ENCODE measurements at places on chromosomes 1 and 21.

DNA sequence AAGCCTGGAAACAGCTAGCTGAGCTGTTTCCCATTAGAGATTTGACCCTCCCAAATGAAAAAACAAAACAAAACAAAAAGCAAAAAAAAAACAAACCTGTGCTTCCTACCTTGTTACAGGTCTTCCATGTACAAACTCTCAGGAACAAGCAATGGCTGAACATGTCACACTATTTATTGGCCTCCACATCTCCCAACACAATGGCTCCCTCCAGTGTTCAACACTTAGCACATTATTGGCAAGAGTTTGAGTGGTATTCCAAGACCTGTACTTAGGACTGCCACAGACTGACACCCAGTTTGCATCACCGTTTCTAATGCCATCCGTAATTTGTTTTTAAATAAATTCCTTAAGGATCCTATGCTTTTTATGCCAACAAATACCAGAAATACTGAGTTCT is 195.0 kb upstream of the OLFM3 start:
- DNase-seq = peak; percentile 84

GRCh38 chr1:89781494-89782126 is 39.2 kb upstream of the LRRC8D start:
- no peak for DNase-seq

GRCh38 chr1:23964790-23965740 is 5.4 kb downstream of the PNRC2 start:
- DNase-seq = peak; percentile 39

DNA sequence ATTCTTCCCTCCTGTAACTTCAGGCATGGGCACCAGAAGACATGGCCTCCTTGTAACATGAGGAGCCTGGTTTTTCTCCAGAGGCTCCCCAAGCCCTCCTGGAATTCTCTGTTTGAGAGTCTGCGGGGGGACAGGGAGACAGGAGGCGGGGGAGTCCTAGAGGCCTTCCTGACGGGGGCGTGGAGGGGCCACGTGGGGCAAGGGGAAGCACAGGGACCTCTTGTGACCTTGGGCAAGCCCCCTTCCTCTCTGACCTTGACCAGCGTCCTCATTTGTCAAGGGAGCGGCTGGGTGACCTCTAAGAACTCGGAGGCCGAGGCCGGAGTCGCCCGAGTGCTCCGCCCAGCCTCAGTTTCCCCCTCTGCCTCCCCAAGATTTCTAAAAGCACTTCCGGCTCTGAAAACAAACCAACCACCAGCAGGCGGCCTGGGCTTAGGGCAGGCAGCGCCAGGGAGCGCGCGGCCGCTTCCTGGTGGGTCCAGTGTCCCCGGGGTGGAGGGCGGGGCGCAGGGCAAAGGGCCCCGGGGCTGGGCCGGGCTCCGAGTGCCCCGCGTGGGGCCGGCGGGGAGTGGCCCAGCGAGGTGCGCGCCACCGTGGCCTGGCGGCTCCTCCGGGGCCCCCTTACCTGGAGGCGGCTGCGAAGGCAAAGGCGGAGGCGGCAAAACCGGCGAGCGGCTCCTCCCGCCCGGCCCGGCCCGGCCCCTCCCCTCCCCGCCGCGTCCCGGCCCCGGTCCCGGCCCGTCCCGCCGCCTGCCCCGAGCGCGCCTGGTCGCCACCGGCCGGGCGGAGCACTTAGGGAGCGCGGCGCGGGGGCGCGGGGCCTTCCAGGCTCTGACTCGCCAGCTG is at the start of gene TMCO4:
Gene TMCO4 (minus strand): TSS at position 687 of the 846 bp plus-strand sequence. CDS start 19,158 bp downstream, outside the sequence.
- no peak for DNase-seq

DNA sequence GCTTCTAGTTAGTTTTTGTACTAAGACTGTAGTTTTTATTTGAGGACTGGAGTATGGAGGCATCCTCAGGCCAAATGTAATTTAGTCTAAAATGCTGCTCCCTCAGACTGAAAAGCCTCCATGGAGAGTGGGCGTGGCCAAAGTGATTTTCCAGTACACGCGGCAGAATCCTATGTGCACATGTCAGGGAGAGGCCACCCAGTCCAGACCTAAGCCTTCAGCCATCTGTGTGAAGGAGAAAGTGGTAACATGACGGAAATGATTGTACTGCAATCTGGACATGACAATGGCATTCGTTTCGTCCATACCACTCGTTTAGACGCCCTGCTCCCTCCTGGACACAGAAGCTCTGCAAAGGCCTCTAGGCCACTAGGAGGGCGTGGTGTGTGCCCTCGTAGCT is 56.2 kb downstream of the PCP4 start:
- DNase-seq = peak; percentile 71

DNA sequence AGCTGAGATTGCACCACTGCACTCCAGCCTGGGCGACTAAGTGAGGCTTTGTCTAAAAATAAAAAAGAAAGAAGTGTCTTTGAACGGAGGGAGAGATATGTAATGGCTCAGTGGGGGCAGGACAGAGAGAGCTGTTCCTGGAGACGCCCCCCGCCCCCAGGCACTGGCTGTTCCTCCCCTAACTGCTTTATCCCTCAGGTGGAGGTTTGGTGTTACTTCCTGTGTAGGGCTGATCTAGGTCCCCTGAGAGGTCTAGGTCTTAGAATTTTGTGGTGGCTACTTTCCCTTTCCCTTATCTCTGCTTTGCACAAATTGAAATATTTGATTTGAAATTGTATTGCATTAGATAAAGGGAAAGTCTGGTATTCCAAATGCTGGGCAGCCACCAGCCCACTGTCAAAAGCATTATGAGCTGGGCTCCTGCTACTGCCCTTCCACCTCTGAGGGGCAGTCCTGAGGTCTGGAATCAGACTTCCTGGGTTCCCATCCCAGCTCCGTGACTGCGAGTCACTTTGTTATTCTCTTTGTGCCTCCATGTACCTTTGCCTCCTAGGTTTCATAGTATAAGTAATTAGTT is 134.8 kb upstream of the KIF26B start:
- DNase-seq = no peak

DNA sequence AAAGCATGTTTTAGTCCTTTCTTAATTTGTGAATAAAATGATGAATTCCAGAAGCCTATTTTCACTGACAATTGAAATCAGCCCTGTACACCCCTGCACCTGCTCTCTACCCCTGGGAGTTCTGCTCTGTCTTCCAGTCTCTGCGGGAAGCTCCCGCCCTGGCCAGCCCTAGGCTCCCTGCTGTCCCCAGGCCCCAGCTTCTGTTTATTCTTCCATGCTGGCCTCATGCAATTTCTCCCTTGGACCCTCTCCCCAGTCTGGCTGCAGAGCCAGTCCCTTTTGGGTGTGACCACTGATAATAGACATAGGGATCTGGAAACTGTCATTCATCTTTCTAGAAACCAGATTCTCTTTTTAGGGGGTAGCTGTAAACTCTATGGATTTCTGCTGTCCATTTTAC is 258.6 kb downstream of the GRIK3 start:
- DNase-seq = peak; percentile 72

GRCh38 chr1:201645956-201646355 is 107.0 kb downstream of the NAV1 start:
- peak; percentile 27 for DNase-seq

- DNase-seq = peak; percentile 75
Measured at GRCh38 chr1:247332215-247332622, 552 bp upstream of the ZNF496 start.

- DNase-seq = no peak
Measured at GRCh38 chr21:39852726-39853500, 14.3 kb upstream of the PCP4 start.

DNA sequence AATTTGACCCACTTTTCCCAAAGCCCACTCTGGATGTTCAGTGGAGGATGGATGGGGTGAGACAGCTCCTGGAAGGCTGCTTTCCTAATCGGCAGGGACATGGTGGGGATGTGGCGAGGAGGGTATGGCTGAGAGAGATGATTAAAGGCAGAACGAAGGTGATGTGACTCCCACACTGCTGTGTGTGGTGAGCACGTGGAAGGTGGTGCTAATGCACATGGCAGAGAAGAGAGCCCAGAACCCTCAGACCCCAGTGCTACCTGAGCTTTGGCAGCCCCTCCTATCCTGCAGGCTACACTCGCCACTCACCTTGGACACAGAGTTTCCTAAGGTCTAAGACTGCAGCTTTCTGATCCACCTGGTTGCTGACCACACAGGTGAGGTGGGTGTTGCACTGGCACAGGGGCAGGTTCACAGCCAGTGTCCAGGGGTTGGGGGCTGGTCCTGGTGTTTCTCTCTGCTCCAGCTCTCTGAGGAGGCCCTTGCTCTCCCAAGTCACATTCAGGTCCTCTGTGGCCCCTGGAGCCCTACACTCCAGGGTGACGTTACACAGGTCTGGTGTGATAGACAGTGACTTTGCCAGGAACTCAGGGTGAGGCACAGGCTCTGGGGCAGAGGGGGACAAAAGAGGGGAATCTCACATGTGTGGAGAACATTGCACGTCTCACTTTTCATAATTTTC is 151.4 kb upstream of the ETV3 start:
- DNase-seq = no peak

DNA sequence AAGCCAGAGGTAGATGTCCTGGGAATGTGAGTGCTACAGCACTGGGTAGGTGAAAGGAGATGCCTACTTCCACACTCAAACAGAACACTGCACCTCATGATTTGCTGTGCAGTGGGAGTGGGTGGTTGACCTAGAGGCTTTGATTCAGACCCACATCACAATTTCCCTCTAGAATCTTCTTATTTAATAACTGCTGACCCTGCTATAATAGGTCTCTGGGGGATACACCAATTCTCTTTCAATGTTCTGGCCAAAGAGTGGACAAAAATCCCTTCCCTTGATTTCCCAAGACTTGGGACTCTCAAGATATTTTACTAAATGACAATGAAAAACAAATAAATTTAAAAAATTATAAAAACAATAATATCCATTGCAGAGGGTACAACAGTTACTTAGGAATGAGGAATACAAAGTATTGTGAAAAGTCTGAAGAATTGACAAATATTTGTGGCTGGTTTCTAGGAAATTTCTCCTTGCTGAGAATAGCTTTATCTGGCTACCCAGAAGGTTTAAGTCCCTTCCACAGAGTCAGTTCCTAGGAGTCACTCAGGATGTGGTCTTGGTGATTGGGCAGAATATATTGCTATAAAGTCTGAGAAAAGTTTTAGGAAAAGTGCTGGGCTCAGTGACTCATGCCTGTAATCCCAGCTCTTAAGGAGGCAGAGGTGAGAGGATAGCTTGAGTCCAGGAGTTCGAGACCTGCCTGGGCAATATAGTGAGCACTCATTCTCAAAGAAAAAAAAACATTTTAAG is 2.4 kb upstream of the FCGR2A start:
- DNase-seq = no peak

- peak; percentile 86 for DNase-seq
Measured at GRCh38 chr21:45098867-45099266, 24.5 kb downstream of the ADARB1 start.

- DNase-seq = no peak
Measured at GRCh38 chr21:26836528-26836927, 8.7 kb downstream of the ADAMTS1 start.

DNA sequence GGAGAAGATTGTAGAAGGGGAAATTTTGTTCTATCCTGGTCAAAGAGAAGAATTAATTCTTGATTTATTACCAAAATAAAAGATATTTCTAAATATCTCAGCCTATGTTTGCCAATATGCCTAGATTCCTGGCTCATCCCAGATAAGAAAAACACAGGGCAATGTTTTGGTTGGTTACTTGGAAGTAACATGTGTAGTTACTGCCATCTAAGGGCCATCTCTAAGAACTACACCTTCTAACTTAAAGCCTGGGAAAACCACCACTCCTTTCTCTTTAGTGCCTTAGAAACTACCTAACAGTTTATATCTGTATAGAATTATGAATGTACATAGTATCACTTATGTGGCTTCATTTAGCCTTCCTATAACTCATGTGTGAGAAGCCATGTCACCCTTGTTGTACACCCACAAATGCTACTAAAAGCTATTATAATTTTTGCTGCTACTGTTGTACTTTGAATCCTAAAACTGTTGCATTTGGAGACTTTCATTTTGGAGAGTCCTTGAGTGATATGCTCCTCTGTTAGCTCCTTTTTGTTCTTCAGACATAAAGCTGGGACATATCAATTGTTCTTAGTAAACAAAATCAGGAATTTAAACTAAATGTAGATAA is 4.5 kb downstream of the AIM2 start:
- peak; percentile 80 for DNase-seq

- DNase-seq = no peak
Measured at GRCh38 chr1:167543199-167543990, 10.2 kb downstream of the CREG1 start.

GRCh38 chr1:78651241-78651640 is 1.6 kb downstream of the IFI44 start:
- no peak for DNase-seq

Data from NCI-H82 (cell line).